NCI-H460 (cell line): ENCODE measurements at places on chromosomes 4 and X. TPM values are rescaled to one million over a fixed set of nuclear protein-coding genes. Genes with fewer than 3 reads are reported as not detected.

GRCh38 chrX:134453631-134454030, 6.3 kb upstream of the HPRT1 start:
- DNase-seq = no peak

MAGEC1 gene
- total RNA-seq = not detected in 2 replicates

FUNDC1 gene
- 26.3 and 31.1 TPM in 2 replicates for total RNA-seq

DNA sequence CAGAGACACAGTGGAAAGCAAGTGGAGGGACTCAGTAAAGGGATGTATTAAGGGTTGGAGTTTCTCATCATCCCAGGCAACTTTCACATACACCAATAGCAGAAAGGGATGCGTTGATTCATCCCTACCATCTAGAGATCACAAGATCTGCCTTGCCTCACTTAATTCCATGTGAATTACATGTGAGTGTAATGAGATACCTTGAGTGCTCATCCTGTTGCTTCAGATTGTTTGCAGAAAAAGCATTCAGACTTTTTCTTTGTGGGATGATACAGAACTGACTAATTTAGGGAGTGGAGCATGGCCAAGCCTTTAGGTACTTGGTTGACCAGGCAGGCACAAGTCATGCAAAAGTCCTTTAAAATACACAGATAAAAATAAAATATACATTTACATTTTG, 124.8 kb upstream of the SLIT2 start:
- no peak for DNase-seq

DNA sequence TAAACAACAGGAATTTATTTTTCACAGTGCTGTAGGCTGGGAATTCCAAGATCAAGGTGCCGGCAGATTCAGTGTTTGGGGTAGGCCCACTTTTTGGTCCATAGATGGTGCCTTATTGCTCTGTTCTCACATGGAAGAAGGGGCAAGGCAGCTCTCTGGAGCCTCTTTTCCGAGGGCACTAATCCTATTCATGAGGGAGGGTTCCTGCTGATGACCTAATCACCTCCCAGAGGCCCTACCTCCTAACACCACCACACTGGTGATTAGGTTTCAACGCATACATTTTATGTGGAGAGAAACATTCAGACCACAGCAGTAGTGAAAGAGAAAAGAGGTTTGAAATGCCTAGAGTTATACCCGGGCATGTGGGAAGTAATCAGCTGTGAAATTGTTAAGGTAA, 1.4 kb upstream of the POLA1 start:
- no peak for DNase-seq

PLAC8 gene
- 9.7 and 9.9 TPM in 2 replicates for total RNA-seq

DNA sequence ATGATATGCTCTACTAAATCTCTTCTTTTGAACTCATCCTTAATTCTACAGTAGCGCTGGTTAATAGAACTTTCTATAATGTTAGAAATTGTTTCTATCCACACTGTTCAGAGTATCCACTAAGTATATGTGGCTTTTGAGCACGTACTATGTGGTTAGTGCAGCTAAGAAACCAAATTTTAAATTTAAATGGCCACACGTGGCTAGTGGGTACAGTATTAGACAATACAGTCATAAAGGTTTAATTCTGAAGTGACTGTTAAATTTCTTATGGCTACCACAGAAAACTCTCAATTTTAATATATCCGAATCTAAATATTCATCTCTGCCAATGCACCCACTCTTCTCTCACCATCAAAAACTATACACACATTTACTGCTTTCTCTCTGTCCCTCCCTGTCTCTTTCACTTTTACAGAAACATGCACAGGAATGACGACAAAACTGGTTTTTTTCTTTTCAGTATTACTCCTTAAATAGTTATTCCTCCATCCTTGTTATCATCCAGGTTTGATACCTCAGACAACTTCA, 583.9 kb downstream of the KCTD8 start:
- DNase-seq = no peak

- no peak for DNase-seq
Observed at GRCh38 chr4:108906006-108906405, 143.2 kb upstream of the ETNPPL start.

- DNase-seq = no peak
Observed at GRCh38 chr4:86500527-86500926, 93.6 kb upstream of the PTPN13 start.

GRCh38 chr4:122633211-122633610, 12.3 kb upstream of the IL21 start:
- DNase-seq = no peak

DNA sequence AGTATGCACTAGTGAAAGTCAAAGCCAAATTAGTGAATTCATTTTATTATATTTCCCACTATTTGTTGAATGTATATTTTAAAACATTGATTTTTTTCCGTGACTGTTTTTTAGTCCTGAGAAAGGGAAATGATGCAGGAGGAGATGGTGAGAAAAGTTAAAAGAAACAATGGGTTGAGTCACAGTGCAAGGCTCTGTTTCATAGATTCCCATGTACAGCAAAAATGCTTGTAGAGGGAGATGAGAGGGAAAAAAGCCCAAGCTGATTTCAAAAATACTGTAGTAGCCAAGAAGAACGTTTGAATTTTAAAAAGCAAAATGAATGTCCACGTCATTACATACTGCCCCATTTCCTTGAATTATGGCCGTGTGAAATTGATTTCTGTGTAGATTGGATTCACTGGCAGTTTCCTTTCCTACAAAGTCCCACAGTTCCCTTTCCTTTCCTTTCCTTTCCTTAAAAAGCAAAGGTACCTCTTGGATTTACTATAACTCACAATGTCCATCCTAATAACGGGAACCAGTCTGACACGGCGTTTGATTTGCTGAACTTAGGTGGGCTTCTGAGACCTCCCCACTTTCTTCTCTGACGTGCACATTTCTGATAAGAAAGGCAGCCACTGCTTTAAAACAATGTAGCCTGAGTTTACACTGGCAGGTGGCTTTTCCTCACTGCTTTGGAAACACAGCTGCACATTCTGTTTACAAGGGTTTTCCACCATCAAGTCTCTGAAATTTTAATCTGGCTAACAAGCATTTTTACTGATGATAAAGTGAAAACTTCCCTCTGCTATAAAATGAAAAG, 63.7 kb downstream of the SPCS3 start:
- no peak for DNase-seq

GRCh38 chr4:153494562-153494961, 28.4 kb downstream of the TMEM131L start:
- DNase-seq = no peak

GRCh38 chrX:111812889-111813563, 63.0 kb upstream of the TRPC5OS start:
- no peak for DNase-seq

RLIM gene
- 67.3 and 73.2 TPM in 2 replicates for total RNA-seq

INTU gene
- 3.2 and 3.4 TPM in 2 replicates for total RNA-seq

GRCh38 chr4:127379499-127379898, 253.3 kb upstream of the INTU start:
- DNase-seq = no peak

DNA sequence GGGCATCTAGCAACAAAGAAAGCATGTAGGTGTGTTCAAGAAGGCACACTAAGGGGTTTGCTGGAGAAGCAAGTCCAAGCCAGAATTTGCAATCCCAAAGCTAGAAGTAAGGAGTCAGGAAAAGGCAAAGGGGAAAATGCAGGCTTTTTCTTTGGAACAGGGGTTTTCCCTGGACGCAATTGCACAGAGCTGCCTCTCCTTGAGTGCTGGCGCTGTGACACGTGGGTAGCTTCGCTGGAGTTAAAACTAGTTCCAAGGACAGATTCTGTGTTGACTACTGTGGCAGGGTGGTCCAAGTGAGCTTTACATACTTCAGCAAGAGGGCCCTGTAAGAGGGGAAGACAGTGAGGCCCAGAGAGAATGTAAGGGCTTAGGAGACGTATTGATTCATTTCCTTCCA, 277.1 kb downstream of the ADGRA3 start:
- DNase-seq = peak; percentile 2

DNA sequence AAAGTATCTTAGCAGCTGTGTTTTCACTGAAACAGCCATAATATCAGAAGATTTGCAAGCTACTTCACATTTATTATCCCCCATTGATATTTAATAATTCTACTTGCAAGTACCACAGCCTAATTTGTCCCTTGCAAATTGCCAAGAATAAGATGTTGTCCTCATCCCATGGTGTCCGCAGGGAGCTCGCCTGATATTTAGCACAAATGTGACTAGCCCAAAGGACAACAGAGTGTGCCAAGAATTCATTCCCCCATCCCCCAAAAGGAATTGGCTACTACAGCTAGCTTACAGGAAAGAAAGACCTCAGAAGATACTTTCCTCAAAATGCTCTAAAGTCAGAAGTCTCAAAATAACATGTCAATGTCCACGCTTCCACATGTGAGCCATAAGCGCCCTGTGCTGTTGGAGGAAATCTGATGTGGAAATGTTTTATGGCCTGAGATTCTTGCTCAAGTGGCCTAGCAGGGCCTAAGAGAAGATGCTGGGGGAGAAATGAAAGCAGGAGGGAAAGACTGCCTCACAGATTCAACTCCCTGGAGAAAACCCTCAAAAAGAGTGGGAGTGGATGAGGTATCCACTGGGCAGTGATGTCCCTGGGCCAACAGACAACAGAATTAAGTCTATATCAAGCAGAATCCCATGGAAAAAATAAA, 111.4 kb downstream of the SH3KBP1 start:
- DNase-seq = no peak

FAT1 gene
- 83.1 and 87.5 TPM in 2 replicates for total RNA-seq

GRCh38 chr4:74044677-74045076, 6.2 kb upstream of the CXCL3 start:
- no peak for DNase-seq

GRCh38 chr4:25154594-25155265, 5.5 kb downstream of the SEPSECS start:
- DNase-seq = no peak
